ENCODE measurements at places on chromosomes 7 and 10.
A peak's percentile ranks its signal among the peaks of the same experiment; 100 is the strongest.

DNA sequence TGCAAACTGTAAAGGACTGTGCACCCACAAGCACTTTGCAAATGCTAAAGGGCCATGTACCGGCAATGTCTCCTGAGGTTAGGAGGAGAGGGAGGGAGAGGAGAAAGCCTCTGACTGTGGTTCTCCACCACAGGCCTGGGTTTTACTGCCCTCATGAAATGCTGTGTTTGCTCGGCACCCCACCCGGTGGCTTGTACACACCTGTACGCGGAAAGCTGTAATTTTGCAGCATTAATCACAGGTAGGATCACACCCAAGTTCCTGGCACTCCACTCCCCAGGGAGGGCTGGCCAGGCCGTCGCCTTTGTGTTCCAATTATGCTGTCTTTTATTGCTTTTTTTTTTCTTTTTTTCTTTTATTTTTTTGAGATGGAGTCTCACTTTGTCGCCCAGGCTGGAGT is 78.5 kb upstream of the MYL10 start:
- H3K36me3 ChIP-seq = peaks cover 2% of the 10 kb centered on the region
- H3K4me1 ChIP-seq = no peaks in the 10 kb centered on the region
- no peak for DNase-seq
- H3K4me3 ChIP-seq = no peak overlapping the region
- no peak overlapping the region for H3K27ac ChIP-seq

DNA sequence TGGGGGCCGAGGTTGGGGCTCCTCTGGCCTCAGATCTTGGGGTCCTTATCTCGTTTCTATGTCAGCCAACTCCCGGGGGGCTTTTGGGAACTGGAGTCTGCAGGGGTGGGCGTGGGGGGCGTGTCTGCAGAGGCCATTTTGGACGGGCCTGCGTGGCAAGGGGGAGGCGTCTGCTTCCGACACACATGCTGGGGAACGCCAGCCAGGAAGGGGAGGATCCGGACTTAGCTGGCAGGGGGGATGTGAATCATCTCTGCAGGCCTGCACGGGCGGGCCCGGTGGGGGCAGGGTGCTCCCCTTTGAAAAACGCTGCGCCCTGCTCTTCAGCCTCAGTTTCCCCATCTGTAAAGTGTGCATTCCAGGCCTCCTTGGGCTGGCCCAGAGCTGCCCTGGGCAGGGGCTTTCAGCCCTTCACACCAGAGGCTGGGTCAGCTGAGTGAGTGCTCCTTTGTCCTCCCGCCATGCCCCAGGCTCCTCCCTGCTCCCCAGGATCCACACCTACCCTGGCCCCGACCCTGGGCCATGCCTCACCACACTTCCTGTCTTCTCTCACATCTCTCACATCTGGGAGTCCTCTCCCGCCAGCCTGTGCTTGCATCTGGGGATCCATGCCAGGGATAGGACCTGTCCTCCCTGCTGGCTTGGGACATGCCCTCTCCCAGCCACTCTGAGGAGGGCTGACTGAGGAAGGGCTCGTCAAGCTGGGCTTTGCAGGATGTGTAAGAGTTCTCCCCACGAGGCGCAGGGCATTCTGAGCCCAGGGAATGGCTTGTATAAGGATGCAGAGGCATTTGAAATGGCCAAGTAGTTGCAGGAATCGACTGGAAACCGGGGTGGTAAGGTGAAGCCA is 172.6 kb upstream of the TNRC18 start:
- peaks cover 23% of the 10 kb centered on the region for H3K4me1 ChIP-seq
- H3K27ac ChIP-seq = no peak overlapping the region
- peaks cover 9% of the 10 kb centered on the region for H3K36me3 ChIP-seq

GRCh38 chr10:121096617-121097431 is 245.7 kb downstream of the WDR11 start:
- no peak for DNase-seq
- H3K36me3 ChIP-seq = no peaks in the 10 kb centered on the region
- peaks cover 12% of the 10 kb centered on the region for H3K27me3 ChIP-seq
- no peaks in the 10 kb centered on the region for H3K4me1 ChIP-seq
- H3K27ac ChIP-seq = no peak overlapping the region

GRCh38 chr7:141875453-141875852 is 34.2 kb upstream of the PRSS37 start:
- no peak for DNase-seq
- H3K36me3 ChIP-seq = no peaks in the 10 kb centered on the region

GRCh38 chr7:5564894-5565293 is 141.3 kb upstream of the TNRC18 start:
- no peak overlapping the region for H3K4me3 ChIP-seq
- peaks cover 4% of the 10 kb centered on the region for H3K36me3 ChIP-seq

GRCh38 chr10:7157091-7157490 is 253.7 kb downstream of the SFMBT2 start:
- peaks cover 12% of the 10 kb centered on the region for H3K36me3 ChIP-seq
- H3K4me3 ChIP-seq = no peak overlapping the region
- H3K4me1 ChIP-seq = peaks cover 14% of the 10 kb centered on the region
- H3K27me3 ChIP-seq = no peaks in the 10 kb centered on the region
- no peak for DNase-seq

GRCh38 chr7:111730476-111731300 is 168.4 kb upstream of the IMMP2L start:
- no peak overlapping the region for H3K27ac ChIP-seq
- no peaks in the 10 kb centered on the region for H3K36me3 ChIP-seq
- H3K4me1 ChIP-seq = no peaks in the 10 kb centered on the region
- no peak overlapping the region for H3K4me3 ChIP-seq

- H3K27ac ChIP-seq = peak overlapping the region; percentile 64
- H3K36me3 ChIP-seq = peaks cover 43% of the 10 kb centered on the region
- peaks cover 36% of the 10 kb centered on the region for H3K4me1 ChIP-seq
- peaks cover 88% of the 10 kb centered on the region for H3K27me3 ChIP-seq
- H3K4me3 ChIP-seq = peak overlapping the region; percentile 23
These were observed 3.1 kb upstream of the HOXA9 start for GRCh38 chr7:27168265-27168947.

DNA sequence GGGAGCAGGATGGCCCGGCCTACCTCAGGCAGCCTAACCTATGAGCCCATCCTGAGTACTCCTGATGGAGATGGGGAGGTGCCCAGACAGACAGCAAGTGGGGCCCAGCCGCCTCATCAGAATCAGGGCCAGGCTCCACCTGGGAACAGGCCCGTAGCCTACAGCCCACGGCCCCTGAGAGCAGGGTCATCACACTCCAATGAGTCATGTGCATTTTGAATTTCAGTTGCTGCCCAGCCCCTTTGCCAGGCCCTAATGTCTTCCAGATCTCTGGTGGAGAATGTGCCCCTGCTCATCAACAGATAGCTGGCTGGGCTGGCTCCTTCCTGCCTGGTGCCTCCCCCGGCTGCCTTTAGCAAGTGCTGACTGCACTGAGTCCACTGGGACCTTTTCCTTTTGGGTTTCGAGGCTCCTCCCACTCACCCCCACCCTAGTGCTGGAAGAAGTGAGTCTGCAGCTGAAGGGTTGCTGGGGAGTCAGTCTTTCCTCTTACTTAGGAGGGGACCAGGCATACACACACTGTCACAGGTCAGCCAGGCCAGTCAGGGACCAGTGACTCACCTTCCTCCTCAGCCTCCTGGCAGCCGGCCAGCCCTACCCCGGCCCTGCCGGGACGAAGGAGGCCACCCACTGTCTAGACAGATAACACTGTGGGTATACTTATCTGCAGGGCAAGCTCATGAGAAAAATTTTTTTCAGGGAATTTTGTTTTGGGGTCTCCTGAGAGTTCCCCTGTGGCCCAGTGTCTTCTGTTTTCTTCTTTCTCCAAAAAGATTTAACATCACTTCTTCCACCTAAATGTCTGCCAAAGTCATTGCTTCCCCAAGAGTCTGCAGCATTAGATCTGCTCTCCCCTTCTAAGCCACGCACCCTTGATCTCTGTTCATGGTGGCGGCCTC is 9.1 kb upstream of the ASIC3 start:
- H3K4me3 ChIP-seq = no peak overlapping the region
- H3K36me3 ChIP-seq = peaks cover 9% of the 10 kb centered on the region
- H3K4me1 ChIP-seq = peaks cover 4% of the 10 kb centered on the region
- DNase-seq = no peak
- peak overlapping the region; percentile 64 for H3K27ac ChIP-seq

DNA sequence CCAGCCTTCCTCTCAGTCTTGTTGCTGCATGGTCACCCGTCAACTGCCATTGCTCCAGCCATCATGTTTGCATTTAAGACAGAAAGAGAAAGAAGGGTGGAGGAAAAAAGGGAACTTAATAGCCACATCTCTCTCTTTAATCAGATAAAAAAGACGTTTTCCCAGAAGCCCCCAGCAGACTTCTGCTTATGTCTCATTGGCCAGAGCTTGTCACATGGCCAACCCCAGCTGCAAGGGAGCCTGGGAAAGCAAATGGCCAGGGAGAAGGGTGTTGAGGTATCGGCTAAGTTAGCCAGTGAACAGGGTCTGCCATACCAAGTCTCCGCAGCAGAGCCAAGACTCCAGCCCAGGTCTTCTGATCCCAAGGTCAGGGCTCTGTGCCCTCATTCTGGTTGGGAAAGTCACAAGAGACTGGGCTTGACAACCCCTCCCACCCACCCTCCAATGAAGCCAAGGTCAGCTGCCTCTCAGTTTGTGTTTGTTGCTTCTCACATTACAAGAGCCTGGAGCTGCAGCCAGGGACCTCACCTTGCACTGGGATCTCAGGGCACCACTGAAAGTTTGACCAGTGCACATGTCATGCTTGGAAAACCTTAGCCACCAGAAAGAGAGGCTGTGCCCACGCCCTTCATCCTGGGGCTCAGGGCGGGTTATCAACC is 80.3 kb upstream of the LYZL2 start:
- no peaks in the 10 kb centered on the region for H3K27me3 ChIP-seq
- no peak overlapping the region for H3K4me3 ChIP-seq
- peaks cover 15% of the 10 kb centered on the region for H3K4me1 ChIP-seq
- DNase-seq = no peak
- peaks cover 2% of the 10 kb centered on the region for H3K36me3 ChIP-seq

Data from central memory CD8-positive, alpha-beta T cell (primary cell).